ENCODE measurements at places on chromosomes 3 and 15. TPM values are rescaled to one million over a fixed set of nuclear protein-coding genes. Genes with fewer than 3 reads are reported as not detected.
A peak's percentile ranks its signal among the peaks of the same experiment; 100 is the strongest.

DNA sequence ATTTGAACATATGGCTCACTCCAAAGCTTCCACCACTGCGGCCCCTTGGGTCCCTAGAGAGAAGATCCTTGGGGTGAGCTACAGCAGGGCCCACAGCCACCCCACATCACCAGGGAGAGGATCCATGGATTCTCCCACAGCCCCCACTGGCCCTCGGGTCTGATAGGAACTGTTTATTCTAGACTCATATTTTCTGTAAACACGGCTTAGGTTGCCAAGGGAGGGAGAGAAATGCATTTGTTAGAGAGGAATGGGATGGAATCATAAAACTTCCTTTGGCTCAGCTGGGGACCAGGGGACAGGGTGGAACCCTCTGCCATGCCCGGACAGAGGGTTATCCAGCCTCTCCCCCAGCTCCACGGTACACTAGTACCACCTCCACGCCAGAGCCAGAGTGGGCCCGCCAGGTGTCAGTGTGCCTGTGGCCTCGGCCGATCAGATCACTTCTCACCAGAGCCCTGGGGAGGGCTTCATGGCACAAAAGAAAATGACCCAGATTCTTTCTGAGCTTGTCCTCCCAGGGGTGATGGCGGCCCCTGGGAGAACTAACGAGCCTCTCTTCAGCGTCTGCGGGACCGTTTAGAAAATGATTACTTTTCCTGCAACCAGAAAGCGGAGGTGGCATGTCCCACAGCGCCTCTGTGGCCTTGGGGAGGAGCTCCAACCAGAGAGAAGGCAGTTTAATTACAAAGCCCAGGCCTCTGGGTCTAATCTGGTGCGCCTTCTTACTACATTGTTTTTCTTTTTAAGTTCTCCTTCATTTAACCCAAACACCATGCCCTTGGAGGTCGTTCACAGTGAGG lies 33.7 kb downstream of the ADCY5 start:
- DNase-seq: no peak
- H3K4me1 ChIP-seq: no peaks in the 10 kb centered on the region
- H3K27me3 ChIP-seq: no peaks in the 10 kb centered on the region
- no peak overlapping the region for H3K27ac ChIP-seq

DNA sequence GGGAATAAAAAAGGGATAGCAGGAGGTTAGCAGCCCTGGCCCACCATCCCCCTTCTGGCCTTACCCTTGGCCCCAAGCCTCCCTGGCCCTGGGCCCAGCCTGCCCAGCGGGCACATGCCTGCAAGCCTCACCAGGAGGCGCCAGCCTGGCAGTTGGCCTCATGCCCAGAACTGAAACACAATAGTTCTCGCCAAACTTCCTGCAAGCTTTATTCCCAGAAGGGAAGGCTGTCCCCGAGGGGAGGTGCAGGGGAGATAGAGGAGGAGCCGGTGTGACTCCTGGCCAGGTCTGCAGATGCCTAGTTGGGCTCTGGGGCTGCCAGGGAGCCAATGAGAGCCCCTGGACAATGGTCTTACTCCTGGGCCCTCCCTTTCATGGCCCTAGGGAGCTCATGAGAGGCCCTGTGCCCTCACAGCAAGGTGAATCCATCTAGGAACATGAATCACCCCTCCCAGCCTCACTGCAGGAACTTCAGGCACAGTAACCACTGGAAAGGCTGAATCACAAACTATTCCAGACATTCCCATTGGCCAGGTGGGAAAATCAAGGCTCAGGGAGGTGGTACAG lies 4.0 kb downstream of the CCDC33 start:
- DNase-seq: no peak
- no peaks in the 10 kb centered on the region for H3K27me3 ChIP-seq
- no peaks in the 10 kb centered on the region for H3K36me3 ChIP-seq
- no peak overlapping the region for H3K4me3 ChIP-seq
- no peak overlapping the region for H3K27ac ChIP-seq

DNA sequence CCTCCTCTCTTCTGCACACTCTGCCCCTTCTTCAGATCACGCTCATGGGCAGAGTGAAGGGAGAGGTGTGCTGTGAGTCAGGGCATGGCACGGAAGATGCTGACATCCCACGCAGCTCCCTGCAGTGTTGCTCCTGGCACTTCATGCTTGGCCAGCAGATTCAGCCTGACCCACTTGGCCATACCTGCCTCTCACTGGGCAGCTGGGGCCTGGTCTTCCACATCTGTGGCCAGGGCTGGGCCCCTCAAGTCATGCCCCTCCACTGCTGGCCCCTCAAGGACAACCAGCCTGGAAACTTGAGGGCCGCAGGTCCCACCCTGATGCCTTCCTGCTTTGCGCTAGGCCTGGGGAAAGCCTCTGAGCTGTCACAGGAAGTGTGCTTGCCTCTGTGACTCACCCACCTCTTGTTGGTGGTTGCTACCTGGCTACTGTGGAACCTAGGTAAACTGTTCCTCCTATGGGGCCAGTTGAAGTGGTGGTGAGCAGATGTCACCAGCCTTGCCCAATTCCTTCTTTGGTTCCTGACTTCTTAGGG lies 48.7 kb downstream of the BSN start:
- H3K27me3 ChIP-seq: no peaks in the 10 kb centered on the region
- H3K4me3 ChIP-seq: no peak overlapping the region
- peaks cover 12% of the 10 kb centered on the region for H3K4me1 ChIP-seq
- no peak for DNase-seq
- peak overlapping the region; percentile 22 for H3K27ac ChIP-seq
- H3K36me3 ChIP-seq: no peaks in the 10 kb centered on the region

DNA sequence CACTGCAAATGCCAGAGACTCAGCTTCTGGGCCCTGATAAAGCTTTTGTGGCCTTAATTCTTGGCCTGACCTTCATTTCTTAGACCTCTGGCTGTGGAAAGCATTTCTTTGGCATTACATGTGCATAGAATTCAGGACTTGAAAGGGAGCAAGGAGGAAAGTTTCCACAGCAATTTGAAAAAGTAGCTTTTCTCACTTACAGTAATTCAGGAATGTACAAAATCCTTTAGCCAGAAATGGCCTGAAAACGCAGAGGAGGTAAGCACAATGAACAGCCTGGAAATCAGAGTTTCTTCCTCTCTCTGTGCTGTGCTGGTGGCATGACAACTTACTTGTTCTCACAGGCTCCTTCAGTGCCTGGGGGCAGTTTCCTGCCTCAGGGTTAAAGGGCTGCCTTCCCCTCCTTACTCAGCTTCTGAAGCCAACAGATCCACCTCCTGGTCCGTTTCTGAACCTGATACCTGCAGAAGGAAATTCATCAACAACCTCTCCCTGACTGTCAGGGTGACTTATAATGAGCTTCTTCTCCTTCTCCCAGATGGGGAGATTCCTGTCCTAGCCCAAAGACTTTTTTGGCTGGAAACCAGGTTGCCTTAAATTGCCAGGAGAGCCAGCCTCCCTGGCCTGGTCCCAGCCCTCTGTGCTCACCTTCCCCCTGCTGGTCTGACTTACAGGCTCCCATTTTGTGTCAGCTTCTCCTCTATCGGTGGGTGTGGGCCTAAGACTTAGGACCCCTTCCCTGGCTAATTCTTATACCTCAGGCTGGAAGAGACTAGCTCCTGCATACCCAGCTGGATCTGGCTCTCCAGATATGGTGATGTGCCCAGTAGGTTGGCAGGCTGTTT lies 102.3 kb downstream of the MYRIP start:
- no peaks in the 10 kb centered on the region for H3K27me3 ChIP-seq
- no peak for DNase-seq
- H3K36me3 ChIP-seq: no peaks in the 10 kb centered on the region
- H3K27ac ChIP-seq: no peak overlapping the region
- no peaks in the 10 kb centered on the region for H3K4me1 ChIP-seq

DNA sequence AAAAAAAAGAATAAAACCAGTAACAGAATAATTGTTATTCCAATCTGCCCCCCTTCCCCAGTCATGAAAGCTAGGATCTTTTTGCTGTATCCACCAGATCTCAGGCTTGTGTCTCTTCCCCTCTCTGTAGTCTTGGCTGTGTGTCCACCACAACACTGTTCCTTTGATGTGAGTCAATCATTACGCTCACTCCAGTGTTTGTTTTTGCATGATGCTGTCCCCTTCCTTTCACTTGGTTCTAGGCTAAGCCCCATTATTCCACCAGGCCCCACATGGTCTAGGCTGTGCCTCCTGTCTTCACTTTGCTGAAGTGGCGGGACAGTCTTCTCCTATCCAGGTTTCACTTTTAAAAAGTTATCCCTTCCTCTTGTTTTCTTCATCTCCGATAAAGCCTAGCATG lies 13.6 kb downstream of the ACKR2 start:
- H3K4me1 ChIP-seq: no peaks in the 10 kb centered on the region
- no peak overlapping the region for H3K27ac ChIP-seq
- no peaks in the 10 kb centered on the region for H3K27me3 ChIP-seq

GRCh38 chr3:174287705-174288104 lies 571.4 kb upstream of the NAALADL2 start:
- no peak overlapping the region for H3K27ac ChIP-seq
- H3K4me3 ChIP-seq: no peak overlapping the region
- no peak for DNase-seq
- no peaks in the 10 kb centered on the region for H3K27me3 ChIP-seq

Gene GOLGA8S
- 0.42 TPM for total RNA-seq

Gene CORO2B
- not detected for total RNA-seq

DNA sequence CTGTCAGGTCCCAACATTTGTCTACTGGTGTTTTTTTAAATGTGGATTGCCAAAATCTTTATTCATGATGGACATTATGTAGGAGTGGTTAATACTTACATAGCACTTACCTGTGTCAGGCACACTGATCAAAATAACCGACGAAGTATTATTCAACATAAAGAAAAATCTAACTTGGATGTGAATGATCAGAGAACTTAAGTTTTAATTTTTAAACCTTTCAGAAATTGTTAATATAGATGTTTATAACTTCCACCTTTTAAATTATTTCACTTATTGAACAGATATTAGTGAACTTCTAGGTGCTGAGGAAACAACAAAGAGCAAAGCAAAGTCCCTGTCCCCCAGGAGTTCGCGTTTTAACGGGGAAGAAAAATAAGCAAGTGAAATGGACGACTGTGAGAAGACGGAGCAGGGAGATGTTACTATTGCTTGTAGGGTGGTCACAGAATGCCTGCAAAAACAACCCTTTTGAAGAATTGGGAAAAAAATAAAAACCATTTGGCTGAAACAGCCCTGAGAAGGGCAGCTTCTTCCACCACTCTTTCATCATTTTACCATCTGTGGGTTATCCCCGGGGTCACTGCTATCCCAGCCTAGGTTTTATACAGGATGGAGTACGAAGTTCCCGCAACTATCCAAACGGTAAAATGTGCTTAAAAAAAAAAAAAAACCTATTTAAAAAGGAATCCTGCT lies 915 bp upstream of the APH1B start:
- no peaks in the 10 kb centered on the region for H3K36me3 ChIP-seq
- peak overlapping the region; percentile 71 for H3K4me3 ChIP-seq
- H3K27me3 ChIP-seq: no peaks in the 10 kb centered on the region
- DNase-seq: no peak
- H3K27ac ChIP-seq: peak overlapping the region; percentile 82
- H3K4me1 ChIP-seq: peaks cover 10% of the 10 kb centered on the region

All from naive thymus-derived CD4-positive, alpha-beta T cell (primary cell).